Osteoblast (primary cell): ENCODE measurements at places on chromosomes 16 and 17. TPM values are rescaled to one million over a fixed set of nuclear protein-coding genes. Genes with fewer than 3 reads are reported as not detected.

Gene HOXB4
- total RNA-seq: 0.29 and 0.36 TPM in 2 replicates

DNA sequence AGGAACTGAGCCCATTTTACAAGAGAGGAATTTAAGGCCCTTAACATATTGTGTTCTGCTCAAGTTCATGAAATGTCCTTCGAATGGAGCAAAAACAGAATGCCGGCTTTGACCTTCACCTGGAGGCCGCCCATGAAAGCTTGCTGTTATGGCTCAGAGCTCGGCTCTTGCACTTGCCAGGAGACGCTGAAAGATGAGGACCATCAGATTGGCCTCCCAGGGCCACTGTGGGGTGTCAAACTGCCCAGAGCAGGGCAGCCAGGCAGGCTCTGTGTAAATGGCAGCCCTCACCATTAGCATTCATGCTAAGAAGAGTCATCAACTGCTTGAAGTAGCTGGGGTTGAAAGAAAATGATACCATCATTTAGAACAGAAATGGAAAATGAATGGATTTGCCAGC, 39.3 kb downstream of the IL21R start:
- H3K27me3 ChIP-seq: no peaks in the 10 kb centered on the region
- no peak overlapping the region for H3K27ac ChIP-seq
- peak; percentile 3 for DNase-seq
- no peaks in the 10 kb centered on the region for H3K36me3 ChIP-seq
- no peak overlapping the region for H3K4me3 ChIP-seq

Gene RBBP6
- 26.5 and 31.5 TPM in 2 replicates for total RNA-seq

- no peaks in the 10 kb centered on the region for H3K36me3 ChIP-seq
- peaks cover 27% of the 10 kb centered on the region for H3K27me3 ChIP-seq
- no peak overlapping the region for H3K27ac ChIP-seq
- no peaks in the 10 kb centered on the region for H3K4me1 ChIP-seq
- no peak overlapping the region for H3K4me3 ChIP-seq
Observed at GRCh38 chr16:87926246-87927194, 9.8 kb downstream of the CA5A start.

Gene AKAP1
- total RNA-seq: 14.5 and 19.7 TPM in 2 replicates

Gene FOXC2
- 2.2 and 2.4 TPM in 2 replicates for total RNA-seq

GRCh38 chr16:29743475-29743826, 2.3 kb downstream of the C16orf54 start:
- H3K36me3 ChIP-seq: no peaks in the 10 kb centered on the region
- H3K27ac ChIP-seq: no peak overlapping the region
- no peaks in the 10 kb centered on the region for H3K27me3 ChIP-seq
- DNase-seq: peak; percentile 59

GRCh38 chr17:43784068-43784467, 3.8 kb downstream of the CFAP97D1 start:
- peaks cover 5% of the 10 kb centered on the region for H3K27me3 ChIP-seq
- H3K4me3 ChIP-seq: peak overlapping the region; percentile 49
- no peak for DNase-seq
- H3K36me3 ChIP-seq: no peaks in the 10 kb centered on the region

DNA sequence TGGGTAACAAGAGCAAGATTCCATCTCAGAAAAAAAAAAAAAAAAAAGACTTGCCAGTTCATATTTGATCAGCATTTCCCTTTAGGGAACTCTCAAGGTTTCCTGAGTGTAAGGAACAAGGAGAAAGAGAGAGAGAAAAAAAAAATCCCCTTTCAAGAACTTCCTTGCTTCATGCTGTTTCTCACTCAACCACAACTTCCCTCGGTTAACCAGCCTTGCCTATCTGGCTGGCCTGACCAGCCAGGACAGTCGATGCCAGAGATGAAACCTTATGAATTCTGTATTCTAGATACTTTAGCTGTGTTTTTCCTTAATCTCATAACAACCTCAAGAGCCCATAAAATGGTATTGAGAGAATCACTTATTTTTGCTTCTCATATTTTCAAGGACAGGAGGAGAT, 2.6 kb upstream of the N4BP1 start:
- H3K27me3 ChIP-seq: no peaks in the 10 kb centered on the region
- no peak overlapping the region for H3K4me3 ChIP-seq
- peak; percentile 63 for DNase-seq
- H3K36me3 ChIP-seq: no peaks in the 10 kb centered on the region
- peaks cover 16% of the 10 kb centered on the region for H3K4me1 ChIP-seq
- no peak overlapping the region for H3K27ac ChIP-seq

DNA sequence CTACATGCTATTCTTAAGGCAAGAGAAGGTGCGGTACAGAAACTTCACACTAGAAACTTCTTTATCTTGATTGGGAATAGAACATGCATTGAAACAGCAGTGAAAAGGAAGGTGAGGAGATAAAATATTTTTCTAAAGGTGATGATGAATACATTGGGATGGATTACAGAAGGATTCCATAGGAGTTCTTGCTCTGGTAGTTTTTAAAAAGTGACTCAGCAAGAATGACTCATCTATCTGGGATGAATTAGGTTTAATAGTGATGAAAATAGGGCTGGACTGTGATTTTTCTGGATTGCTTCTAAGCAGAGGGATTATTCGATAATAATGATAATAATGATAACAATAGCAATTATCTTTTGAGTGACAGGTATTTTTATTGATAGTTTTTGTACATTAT, 65.6 kb upstream of the HS3ST4 start:
- no peaks in the 10 kb centered on the region for H3K27me3 ChIP-seq
- H3K36me3 ChIP-seq: no peaks in the 10 kb centered on the region
- no peak for DNase-seq
- H3K4me1 ChIP-seq: no peaks in the 10 kb centered on the region
- H3K27ac ChIP-seq: no peak overlapping the region

GRCh38 chr16:8084882-8085281, 505.4 kb downstream of the TMEM114 start:
- H3K27me3 ChIP-seq: no peaks in the 10 kb centered on the region
- no peak for DNase-seq
- no peaks in the 10 kb centered on the region for H3K36me3 ChIP-seq
- no peaks in the 10 kb centered on the region for H3K4me1 ChIP-seq
- no peak overlapping the region for H3K4me3 ChIP-seq

DNA sequence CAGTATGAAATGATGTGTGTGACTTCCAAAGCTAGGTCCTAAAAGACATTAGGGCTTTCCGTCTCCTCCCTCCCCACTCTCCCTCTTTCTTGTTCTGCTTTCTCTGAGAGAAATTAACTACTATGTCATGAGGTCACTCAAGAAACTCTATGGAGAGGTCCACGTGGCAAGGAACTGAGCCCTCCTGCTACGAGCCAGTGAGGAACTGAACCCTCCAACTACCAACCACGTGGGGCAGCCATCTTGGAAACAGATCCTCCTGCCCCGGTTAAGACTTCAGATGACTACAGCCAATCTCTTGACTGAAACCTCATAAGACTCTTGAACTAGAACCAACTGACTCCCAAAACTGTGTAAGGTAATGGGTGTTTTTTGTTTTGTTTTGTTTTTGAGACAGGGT, 4.2 kb upstream of the ALOX15 start:
- DNase-seq: no peak
- no peak overlapping the region for H3K27ac ChIP-seq
- H3K4me1 ChIP-seq: no peaks in the 10 kb centered on the region

DNA sequence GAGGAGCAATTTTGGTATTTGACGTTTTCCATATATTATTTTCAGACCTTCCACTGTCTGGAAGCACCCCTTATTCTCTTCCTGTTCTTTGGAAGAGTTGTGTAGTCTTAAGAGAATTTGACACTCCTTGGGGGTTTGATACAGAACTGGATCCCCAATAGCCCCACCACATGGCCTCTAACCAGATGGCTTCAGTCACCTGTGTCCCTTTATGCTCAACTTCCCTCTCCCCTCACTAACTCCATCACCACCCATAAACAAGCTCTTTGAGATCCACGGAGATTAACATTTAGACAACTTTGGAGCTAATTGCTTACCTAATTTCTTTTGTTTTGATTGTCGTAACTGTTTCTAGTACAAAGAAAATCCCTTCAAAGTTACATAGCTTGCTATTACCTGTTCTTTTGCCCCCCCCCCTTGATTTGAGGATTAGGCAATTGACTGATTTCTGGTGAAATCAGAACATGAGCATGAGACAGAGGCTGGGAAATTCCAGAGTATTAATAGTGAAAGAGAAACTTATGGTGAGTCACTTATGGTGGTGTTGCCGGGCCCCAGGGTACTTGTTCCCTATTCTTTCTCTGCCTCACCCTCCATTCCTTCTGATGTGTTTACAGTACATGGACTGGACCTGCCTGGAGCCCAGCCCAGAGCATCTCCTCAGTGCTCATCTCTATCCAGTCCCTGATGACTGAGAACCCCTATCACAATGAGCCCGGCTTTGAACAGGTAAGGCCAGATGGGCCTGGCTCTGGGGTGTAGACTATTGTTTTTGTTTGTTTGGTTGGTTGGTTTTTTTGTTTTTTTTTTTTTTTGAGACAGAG, 7.5 kb downstream of the UBE2Z start:
- H3K27me3 ChIP-seq: no peaks in the 10 kb centered on the region
- no peak overlapping the region for H3K4me3 ChIP-seq
- peaks cover 75% of the 10 kb centered on the region for H3K36me3 ChIP-seq
- H3K27ac ChIP-seq: peak overlapping the region; percentile 78

DNA sequence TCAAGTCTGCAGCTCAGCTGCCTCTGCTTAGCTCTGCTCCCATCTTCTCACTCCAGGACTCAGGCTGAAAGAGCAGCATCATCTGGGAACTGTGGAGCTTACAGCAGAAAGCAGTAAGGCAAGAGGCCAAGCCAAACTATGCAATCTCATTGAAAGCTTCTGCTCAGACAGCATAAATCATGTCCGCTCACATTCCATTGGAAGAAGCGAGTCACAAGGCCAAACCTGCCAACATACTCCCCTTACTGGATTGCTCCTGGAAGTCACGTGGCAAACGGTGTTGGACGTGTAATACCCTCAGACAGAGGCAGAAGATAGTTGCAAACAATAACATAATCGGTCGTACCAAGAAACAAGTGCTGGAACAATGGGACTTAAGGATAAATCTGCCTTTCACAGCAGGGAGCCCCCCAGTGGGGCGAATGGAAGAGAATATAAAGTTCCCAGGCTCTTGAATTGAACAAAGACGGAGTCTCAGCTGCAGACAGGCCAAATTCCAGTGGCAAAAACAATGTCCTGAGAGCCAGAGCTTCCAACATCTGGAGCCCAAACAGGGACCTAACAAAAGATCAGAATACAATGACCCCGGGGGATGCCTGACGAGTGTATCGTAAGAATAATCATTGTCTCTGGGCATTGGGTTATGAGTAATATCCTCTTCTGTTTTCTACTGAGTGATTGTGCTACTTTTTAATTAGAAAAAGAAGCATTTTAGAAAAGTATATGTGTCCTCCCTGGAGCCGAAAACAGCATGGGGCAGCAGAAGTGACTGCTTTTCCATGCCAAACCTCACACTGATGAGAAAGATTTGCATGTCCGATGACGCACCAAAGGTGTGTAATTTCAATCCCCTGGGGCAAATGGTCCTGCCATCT, 68.4 kb downstream of the CMC2 start:
- peak; percentile 92 for DNase-seq
- H3K4me1 ChIP-seq: peaks cover 25% of the 10 kb centered on the region
- H3K27me3 ChIP-seq: no peaks in the 10 kb centered on the region
- H3K36me3 ChIP-seq: no peaks in the 10 kb centered on the region
- H3K27ac ChIP-seq: peak overlapping the region; percentile 56
- H3K4me3 ChIP-seq: no peak overlapping the region

GRCh38 chr16:8959921-8960787, 3.6 kb downstream of the USP7 start:
- H3K4me3 ChIP-seq: peak overlapping the region; percentile 21
- H3K27ac ChIP-seq: peak overlapping the region; percentile 58
- no peaks in the 10 kb centered on the region for H3K27me3 ChIP-seq
- H3K4me1 ChIP-seq: peaks cover 53% of the 10 kb centered on the region
- DNase-seq: peak; percentile 87
- no peaks in the 10 kb centered on the region for H3K36me3 ChIP-seq

DNA sequence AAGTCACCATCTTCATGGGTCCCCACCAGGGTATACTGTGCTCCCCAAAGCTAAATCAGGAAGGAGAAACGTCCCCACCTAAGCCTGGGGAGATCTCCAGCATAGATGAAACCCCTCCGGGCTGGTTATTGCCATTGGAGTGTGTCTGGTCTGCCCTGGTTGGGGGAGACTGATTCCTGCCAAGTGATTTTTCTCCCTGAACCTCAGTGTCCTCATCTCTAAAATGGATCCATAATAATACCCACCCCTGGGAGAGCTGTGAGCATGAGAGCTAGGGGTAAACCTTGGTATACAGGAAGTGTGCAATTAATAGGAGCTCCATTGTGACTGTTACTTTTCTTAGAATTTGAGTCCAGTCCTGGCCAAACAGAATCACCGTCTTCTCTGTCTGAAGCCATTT, 111.1 kb downstream of the CMIP start:
- no peak for DNase-seq
- no peaks in the 10 kb centered on the region for H3K27me3 ChIP-seq

DNA sequence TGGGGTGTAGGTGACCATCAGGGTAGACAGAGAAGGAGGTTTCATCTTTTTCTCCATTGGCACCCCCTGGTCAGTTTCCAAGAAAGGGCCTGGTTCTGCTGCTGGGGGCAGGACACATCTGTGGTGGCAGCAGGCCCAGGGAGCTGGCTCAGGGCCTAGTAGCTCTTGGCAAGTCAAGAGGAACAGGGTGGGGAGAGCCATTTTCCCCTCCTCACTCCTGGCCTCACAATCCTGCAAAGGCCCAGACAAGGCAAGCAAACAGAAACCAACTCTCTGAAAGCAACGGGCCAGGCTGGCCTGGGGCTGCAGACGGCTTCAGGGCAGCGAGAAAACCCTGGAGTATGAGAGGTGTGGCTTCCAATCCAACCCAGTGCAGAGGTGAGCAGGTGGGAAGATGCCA, 192.9 kb upstream of the DYNLRB2 start:
- no peaks in the 10 kb centered on the region for H3K36me3 ChIP-seq
- peaks cover 10% of the 10 kb centered on the region for H3K4me1 ChIP-seq
- H3K27ac ChIP-seq: no peak overlapping the region
- H3K4me3 ChIP-seq: no peak overlapping the region
- DNase-seq: no peak

- H3K27me3 ChIP-seq: no peaks in the 10 kb centered on the region
- H3K4me1 ChIP-seq: no peaks in the 10 kb centered on the region
- H3K4me3 ChIP-seq: no peak overlapping the region
Observed at GRCh38 chr16:7304279-7304678, 28.4 kb upstream of the RBFOX1 start.

GRCh38 chr17:69375229-69375628, 39.3 kb upstream of the MAP2K6 start:
- no peaks in the 10 kb centered on the region for H3K27me3 ChIP-seq
- DNase-seq: no peak
- H3K4me3 ChIP-seq: no peak overlapping the region

DNA sequence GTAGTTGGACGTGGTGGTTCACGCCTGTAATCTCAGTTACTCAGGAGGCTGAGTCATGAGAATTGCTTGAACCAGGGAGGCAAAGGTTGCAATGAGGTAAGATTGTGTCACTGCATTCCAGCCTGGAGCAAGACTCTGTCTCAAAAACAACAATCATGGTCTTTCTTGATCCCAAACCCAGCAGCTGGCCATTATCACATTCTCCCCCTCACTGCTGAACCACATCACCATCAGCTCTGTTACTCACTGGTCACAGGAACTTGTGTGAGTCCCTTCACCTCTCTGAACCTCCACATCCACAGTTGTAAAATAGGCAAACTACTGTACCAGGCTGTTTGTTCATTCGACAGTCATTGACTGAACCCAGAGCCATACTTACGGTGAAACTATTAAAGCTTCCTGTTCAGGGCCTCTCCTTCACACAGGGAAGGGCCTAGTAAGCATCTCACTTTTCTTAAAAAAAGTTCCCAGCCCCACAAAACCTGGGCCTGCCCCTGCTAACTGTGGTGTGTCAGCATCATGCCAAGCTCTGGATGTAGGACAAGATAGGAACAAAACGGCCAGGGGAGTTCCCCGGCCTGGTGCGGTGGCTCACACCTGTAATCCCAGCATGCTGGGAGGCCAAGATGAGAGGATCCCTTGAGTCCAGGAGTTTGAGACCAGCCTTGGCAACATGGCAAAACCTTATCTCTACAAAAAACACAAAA, 104.7 kb downstream of the COPRS start:
- peak; percentile 93 for DNase-seq
- no peaks in the 10 kb centered on the region for H3K27me3 ChIP-seq
- no peak overlapping the region for H3K4me3 ChIP-seq
